ENCODE measurements at places on chromosomes 6 and 20.

DNA sequence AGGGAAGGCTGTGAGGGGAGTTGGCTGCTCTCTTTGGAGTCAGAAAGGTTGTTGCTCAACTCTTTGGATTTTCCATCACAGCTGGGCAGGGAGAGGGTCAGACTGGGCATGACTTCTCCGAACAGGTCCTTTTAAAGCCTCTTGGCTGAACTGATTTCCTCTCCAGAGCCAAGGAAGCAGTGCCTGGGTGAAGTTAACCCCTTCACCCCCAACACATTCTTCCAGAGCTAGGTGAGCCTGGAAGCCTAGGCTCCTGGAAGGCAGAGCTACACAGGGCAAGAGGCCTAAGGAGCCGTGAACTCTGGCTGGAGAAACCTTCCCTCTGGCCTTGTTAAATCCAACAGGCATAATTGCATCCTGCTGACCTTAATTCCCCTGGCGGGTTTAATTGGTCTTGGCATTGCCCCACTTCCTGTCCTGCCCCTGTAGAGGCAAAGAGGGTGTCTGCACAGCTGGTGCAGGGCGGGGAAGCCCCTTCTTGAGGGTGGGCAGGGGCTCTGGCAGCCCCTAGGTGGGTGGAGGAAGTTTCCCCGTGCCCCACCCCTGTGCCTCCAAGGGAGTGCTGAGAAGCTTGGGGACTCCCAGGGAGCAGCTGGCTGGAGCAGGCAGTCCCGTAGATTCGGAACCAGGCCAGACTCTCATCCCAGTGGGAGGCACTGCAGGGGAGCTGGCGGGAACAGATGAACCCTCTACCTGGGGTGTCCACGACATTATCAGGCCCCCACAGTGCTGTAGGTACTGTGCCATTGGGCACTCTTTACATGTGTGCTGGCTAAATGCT, 3.6 kb upstream of the MYLK2 start:
- DNase-seq, result no peak

DNA sequence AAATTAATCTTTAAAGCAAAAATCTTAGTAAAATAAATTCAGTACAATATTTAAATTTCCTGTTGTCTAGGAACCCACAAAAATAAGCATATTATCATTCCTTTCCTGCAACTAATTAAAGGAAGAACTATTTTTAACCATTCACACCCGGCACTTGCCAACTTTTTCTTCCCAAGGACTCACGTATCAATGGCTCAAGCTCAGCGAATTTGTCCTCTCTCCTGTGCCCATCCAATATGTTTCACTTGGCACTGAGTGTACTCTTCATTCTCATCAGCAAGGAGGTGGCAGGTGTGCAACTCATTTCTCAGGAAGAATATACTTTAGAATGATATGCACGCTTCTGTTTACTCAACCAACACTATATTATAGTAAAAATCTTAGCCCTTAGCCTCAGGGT, 419.4 kb downstream of the C6orf118 start:
- no peak for DNase-seq

DNA sequence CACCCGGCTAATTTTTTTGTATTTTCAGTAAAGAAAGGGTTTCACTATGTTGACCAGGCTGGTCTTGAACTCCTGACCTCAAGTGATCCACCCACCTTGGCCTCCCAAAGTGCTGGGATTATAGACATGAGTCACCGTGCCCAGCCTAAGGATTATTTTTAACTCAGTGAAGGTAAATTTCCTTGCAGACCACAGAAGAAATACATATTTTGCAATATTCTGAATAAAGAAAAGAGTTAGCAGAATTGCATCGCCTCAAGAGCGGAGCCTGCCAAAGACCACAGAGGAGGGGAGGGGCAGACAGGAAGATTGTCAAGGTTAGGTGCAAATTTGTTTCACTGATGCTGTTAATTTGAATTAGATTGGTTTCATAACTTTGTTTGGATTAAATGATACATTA, 47.4 kb downstream of the SOD2 start:
- no peak for DNase-seq

DNA sequence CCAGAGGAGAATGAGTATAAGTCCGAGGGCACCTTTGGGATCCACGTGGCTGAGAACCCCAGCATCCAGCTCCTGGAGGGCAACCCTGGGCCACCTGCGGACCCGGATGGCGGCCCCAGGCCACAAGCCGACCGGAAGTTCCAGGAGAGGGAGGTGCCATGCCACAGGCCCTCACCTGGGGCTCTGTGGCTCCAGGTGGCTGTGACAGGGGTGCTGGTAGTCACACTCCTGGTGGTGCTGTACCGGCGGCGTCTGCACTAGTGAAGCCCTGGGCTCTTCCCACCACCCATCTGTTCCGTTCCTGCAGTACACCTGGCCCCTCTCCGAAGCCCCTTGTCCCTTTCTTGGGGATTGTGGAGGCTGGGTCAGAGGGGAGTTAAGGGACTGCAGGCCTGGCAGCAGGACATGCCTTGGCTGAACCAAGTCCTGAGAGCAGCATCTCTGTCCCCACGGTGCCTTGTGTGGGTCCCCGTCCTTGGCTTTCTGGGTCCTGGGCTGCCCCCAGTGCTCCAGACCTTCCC, 19.3 kb downstream of the MAVS start:
- no peak for DNase-seq

GRCh38 chr6:74073999-74074398, 378.0 kb downstream of the CD109 start:
- no peak for DNase-seq

DNA sequence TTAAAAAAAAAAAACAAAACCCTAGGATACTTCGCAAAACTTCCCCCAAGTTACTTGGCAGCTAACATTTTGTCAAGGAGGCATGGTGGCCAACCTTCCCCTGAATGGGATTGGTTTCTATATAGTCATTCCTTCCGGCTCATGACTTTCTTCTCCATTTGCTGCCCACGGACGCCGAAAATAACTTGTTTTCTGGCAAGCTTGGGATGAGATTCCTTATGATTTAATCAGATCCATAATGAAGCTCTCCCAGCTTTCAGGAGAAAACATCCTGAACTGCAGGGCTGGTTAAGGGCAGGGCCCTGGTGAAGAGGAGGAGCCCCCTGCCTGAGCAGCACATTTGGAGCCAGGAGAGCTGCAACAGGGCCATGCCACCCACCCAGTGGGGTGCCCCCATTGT, 49.9 kb downstream of the PPP1R16B start:
- DNase-seq, result no peak

DNA sequence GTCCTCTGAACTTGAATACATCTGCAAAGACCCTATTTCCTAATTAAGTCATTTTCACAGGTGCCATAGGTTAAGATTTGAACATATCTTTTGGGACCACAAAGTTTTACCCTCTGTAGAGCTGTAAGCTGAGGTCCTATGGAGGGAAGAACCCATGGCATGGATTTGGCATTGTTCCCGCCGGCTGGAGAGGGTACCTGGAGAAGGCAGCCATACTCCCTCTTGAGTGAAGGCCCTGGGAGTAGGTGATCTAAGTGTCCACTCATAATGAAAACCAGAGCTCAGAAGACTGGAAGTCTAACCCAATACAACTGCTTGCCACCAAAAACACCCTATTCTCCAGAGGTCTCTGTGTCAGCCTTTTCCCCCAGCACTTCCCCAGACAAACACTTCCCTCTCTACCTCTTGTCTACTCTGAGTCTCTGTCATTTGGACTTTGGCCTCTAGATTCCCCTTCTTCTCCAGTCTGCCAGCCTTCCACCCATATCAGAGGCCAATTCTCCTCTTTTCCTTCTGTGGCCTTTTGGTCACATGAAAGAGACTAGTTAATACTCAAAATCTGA, 363.9 kb downstream of the MAFB start:
- DNase-seq, result no peak

DNA sequence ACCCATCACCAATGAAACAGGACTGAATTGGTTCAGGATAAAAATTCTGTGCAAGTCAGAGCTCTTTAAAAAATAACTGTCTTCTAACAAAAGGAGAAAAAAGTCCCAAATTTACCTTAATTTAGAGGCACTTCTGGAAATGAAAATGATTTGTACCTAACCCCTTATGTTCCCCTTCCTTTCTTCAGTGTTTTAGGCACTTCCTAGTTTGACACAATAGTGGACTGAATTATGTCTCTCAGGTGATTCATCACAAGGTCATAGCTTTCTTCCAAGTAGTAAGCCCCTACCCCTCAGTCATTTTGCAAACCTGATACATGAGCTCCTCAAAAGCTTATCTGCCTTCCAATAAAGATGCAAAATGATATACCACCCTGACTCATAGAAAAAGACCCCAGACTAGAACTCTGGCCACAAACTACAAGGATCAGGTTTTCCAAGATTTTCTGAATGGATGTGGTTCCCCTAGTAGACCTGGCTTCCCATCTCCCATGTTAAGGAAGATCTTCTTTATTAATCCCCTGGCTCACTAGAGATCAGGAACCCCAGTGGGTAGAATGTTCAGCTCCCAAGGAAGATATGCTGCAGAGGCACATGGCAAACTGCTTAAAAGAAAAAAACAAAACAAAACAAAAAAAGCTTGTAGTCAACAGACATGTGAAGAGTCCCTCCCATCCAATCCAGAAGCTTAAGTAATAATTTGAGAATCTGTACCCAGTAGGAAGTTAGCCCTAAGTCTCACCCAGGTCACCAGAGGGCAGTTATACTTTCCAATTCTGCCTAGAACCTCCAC, 3.6 kb downstream of the PPP1R10 start:
- peak; percentile 72 for DNase-seq

GRCh38 chr20:37540001-37540400, 12.3 kb upstream of the BLCAP start:
- DNase-seq, result no peak

- peak; percentile 50 for DNase-seq
Observed at GRCh38 chr6:25354078-25354932, 75.1 kb downstream of the CARMIL1 start.

GRCh38 chr20:44219791-44220190, 9.2 kb upstream of the OSER1 start:
- DNase-seq, result no peak

DNA sequence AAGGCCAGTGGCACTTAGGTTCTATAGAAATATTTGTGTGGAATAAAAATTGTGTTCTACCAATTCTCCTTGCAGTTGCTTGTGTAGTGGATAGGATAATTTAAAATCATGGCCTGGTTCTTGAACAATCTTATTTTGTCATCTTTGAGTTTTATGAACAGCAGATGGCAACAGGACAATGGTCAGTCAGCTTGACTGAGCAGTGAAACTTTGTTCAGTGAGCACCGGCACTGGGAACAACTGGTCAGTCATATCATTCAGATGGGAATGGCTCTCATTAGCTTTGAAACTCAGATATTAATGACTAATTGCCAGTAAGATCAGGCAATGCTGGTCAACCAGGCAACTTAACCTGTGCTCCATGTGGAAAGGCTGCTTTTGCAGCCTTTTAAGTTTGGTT, 129.2 kb downstream of the BCKDHB start:
- no peak for DNase-seq

GRCh38 chr6:31907158-31907813, 5.4 kb upstream of the ZBTB12 start:
- peak; percentile 67 for DNase-seq

GRCh38 chr20:52972190-52972937, at the start of gene TSHZ2:
TSS of gene TSHZ2 (plus strand) at chr20:52972358. CDS start at chr20:52973294, 936 bp downstream.
- DNase-seq, result peak; percentile 57

DNA sequence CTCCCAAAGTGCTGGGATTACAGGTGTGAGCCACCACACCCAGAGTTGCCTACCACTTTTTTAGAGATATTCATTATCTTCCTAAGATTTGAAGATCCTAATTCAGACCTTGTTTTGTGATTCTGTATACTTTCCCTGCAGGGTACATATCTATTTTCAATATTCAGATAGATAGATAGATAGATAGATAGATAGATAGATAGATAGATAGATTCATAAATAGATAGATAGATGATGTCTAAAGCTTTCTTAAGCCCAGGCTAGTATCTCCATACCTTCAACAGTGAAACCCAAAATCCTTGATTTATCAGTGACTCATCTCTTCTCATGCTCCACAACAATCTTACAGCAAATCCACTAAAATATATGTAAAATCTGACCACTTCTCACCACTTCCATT, 30.8 kb downstream of the ZNF391 start:
- DNase-seq, result no peak

DNA sequence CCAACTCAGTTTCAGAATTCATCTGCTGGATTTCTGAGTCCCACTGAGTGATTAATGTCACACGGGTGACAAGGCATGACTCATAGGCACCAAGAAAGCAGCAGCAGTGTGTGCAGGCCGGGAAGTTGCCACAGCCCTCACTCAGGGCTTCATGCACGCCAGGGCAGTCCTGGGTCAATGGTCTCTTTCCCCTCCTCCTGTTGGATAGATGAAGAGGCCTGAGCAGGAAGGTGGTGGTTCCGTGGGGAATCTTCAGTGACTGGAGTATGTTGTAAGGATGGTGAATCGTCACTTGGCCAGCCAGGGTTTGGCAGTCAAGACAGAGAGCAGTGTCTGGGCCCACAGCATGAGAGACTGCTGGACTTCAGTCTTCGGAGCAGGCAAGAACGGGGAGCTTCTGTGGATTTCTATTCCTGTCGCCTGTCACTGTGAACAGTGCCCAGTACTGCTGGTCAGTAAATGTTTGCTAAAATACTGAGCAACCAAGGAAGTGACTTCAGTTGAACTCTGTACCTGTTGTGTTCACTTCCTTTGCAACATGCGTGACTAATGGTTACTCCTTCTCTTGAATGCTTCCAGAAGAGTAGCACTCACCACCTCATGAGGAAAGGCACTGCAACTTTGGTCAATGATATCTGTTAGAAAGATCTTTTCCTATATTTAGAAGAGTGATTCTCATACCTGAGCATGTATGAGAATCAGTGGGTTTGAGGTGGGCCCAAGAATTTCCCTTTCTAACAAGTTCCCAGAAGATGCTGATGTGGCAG, 62.0 kb upstream of the CD93 start:
- peak; percentile 96 for DNase-seq

DNA sequence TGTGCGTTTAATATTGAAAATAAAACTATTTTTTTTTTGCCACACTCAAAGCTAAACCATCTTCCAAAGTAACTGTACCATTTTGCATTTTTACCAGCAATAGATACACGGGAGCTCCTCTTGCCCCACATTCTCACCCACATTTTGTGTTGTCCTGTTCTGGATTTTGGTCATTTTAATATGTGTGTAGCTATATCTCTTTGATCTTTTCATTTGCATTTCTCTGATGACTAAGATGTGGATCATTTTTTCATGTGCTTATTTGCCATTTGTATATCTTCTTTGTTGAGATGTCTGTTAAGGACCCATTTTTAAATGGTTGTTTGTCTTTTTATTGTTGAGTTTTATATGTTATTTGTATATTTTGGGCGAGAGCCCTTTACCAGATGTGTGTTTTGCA, 1543.5 kb downstream of the GRIK2 start:
- no peak for DNase-seq

- no peak for DNase-seq
Observed at GRCh38 chr6:134997133-134997995, 47.5 kb upstream of the ALDH8A1 start.

DNA sequence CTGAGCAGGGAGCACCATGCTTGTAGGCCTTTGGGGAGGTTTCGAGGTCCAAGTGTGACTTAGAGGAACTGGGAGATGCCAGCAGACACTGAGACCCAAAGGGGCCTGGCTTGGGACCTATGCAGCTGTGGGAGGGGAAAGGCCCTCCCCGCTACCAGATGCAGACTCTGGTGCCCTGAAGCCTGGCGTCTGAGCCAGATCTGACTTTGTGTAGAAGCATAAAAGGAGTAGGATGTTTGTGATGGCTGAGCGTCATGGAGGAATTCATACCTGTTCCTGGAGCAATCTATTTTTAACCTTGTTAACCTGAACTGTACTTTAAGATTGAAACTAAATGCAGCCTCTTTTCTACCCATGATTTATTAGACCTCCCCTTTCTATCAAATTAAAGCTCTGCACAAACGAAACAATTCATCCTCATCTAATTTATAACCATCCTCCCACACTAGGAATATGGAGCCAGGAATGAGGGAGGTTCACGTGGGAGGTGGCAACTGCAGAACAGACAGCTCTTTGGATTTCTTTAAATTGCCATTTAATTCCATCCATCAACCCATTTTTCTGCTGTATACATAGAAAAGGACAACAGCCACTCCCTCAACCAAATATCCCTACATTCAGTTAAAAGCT, 172.6 kb upstream of the AGPAT4 start:
- no peak for DNase-seq

Data from kidney tubule cell (primary cell).